NCI-H2081 (cell line): ENCODE measurements at places on chromosomes 16 and 17.

DNA sequence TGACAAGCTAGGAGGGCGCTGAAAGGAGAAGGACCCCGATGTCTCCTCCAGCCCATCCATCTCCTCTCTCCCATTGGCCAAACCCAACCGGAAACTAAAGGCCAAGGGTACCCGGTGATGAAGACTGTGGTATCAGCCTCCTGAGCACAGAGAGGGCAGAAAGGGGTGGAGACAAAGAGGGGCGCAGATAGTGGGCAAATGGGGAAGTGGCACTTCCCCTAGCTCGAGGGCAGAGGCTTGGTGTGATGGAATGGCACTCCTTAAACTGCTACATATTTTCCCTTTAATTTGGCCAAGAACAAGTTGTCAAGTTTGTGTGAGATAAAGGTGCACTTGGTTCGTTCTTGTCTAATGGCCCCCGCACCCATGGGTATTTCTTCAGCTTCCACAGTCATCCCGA lies 27.8 kb downstream of the IL4R start:
- DNase-seq, result no peak

DNA sequence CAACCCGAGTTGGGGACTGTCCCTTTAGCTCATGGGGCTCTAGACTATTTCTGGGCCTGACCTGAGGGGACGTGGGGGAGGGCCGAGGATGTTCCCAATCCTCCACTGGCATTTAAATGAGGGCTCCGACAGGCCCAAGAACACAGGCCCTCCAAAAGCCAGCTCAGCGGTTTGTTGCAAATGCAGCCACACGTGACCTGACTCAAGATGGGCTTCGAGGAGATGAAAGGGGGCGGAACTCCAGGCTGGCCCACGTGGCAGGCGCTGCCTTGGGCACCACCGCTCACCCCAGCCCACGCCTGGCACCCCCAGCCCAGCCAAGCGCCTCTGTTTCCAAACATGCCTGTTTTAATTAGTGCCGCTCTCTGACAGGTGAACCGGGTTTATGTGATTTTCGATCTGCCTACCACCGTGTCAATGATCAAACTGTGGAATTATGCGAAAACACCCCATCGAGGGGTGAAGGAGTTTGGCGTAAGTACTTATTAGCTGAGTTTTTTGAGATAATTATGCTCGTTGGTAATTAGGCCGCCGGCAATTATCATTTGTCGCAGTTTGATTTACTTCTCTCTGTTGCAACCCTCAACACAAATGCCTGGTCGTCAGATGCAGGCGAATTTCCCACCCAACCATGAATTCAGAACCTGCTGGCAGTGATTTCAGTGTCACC lies 226.7 kb downstream of the KATNIP start:
- DNase-seq, result no peak

GRCh38 chr17:17877529-17878358 lies 41.0 kb upstream of the SREBF1 start:
- peak; percentile 69 for DNase-seq

DNA sequence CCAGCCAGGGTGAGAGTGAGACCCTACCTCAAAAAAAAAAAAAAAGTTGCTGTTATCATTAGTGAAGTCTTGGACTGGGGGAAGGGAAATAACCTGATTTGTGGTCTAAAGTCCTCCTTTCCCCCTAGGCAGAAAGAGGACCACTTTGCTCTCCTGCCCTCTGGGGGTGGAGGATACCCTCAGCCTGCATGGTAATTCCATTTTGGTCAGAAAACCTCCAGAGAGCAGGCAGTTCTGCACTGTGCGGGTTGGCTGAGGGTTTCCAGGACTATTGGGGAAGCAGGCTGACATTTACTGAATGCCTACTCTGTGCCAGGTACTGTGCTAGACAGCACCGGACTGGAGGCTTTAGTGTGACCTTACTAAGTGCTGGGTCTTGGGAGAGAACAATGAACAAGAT lies 2.6 kb downstream of the ADAP2 start:
- DNase-seq, result no peak

DNA sequence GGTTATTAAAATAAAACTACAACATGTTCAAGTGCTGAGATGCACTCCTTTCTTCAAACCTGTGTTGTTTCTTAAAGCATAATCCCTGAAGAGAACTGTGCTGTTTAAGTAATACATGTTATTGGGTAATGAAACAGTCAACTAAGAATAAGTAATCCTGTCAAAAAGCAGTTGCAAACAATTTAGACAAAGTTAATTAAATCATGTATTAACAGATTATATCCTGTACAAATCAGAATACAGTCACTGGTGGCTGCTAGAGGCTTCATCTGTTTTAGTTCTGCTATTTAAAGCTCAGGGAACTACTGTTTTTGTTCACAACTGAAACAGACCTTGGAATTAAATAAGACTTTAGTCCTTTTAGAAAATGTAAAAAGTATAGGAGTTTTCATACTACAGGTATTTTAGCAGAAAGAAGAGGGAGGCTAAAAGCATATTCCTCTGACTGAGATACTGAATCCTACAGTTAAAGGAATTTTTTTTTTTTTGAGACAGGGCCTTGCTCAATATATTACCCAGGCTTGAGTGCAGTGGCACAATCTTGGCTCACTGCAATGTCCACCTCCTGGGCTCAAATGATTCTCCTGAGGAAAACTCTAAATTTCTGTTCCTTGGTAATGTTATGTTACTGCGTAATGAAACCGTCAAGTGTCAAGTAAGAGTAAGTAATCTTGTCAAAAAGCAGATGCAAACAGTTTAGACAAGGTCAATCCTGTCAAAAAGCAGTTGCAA lies 27.3 kb upstream of the ITGA2B start:
- no peak for DNase-seq

GRCh38 chr16:86958423-86958822 lies 358.8 kb downstream of the C16orf95 start:
- no peak for DNase-seq

DNA sequence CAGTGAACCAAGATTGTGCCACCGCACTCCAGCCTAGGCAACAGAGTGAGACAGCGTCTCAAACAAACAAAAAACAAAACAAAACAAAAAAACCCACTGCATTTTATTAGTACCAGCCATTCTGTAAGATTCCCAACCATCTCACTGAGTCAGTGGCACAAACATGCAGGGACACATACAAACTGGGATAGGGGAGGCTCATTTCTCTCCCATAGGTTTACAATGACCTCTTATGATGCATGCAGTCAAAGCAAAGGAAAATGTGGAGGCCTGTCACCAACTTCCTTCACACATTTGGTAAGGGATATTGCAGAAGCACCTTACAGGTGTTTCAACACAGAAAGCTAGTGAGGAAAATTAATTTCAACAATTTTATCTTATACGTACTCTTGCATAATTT lies 12.4 kb upstream of the STRADA start:
- no peak for DNase-seq

GRCh38 chr16:73050201-73051099 lies 2.5 kb upstream of the ZFHX3 start:
- no peak for DNase-seq

GRCh38 chr17:58308173-58308984 lies 20.2 kb downstream of the TSPOAP1 start:
- DNase-seq, result no peak

DNA sequence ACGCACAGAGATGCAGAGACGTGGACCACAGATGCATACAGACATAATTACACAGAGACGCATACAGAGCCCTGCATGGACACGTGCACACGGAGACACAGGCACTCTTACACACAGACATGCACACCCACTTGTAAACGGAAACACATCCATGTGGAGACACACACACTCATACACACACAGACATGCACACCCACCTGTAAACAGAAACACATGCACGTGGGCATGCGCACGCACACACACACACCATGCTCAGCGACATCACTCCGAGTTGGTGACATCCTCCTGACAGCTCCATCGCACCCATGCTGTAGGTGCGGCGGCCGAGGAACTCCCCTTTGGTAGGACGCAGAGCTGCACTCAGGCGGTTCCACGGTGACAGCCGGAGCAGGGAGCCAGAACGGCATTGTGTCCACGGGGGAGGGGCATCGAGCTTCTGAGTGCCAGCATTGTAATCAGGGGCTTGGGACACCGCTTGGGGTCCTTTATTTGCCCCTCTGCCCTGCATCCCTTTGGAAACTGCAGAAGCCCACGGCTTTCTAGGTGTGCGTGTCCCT lies 233.5 kb downstream of the RBFOX3 start:
- DNase-seq, result no peak

DNA sequence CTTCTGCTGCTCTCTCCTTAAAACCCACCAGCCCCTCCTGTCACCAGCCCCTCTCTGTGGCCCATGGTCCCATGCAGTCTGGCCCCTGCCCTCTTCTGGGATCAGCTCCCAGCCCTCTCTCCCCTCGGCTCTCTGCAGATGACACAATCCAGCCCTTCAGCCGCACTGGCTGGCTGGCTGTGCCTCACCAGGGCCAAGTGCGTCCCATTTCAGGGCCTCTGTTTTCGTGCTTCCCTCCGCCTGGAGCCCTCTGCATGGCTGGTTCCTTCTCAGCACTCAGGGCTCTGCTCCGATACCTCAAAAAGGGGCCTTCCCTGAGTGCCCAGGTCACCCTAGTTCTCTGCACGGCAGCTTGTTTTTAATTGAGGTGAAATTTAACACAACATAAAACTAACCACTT lies 124.3 kb downstream of the SOCS1 start:
- no peak for DNase-seq

GRCh38 chr16:90033387-90033786 lies 14.1 kb upstream of the DBNDD1 start:
- no peak for DNase-seq

DNA sequence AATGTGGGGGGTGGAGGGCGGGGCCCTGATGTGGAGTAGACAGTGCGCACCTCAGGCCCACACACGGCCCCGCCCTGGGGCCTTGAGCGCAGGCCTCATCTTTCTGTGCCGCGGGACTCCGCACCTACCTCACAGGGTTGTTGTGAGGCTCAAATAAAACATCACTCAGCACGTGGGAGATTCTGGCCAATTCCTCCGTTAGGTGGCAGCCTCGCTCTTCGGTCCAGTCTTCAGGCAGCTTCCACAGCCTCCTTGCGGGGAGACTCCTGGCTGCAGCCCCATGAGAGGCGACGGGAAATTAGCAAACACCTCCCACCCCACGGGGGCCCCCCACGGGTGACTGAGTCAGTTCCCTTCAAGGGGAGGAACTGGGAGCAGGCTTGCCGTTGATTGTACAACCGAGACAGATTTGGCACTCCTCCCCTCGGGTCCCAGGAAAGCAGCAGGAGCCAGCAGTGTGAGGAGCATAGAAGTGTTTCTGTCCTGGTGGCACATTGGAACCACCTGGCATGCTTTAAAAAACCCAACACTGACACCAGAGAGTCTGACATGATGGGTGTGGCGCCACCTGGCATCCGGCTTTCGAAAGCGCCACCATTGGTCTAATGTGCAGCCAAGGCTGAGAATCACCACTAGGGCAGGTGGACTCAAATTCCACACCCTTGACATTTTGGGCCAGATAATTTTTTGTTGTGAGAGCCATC lies 7.6 kb downstream of the MRM1 start:
- DNase-seq, result peak; percentile 87

DNA sequence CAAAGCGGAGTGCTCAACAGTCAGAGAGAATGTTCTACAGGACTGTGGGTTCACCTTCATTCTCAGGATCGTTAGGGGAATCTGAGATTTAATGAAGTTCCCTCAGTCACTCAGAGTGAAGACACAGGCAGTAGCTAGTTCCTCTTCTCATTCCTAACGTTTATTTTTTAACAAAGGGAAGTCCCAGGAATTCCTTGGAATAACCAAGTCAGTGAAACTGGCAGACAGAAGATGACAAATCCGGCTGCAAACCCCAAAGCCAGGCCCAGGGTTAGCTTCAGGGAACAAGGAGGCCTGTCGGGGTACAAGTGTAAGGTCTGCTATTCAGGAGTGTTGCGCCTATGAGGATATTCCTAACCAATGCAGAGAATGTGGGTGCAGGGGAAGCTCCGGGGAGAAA lies 42.0 kb downstream of the COTL1 start:
- DNase-seq, result no peak

- peak; percentile 6 for DNase-seq
Observed at GRCh38 chr16:1054660-1055556, 17.6 kb upstream of the SSTR5 start.

- no peak for DNase-seq
Observed at GRCh38 chr17:9226794-9227135, 205.5 kb downstream of the NTN1 start.

GRCh38 chr17:48553826-48554225 lies 8.9 kb upstream of the HOXB2 start:
- DNase-seq, result no peak

DNA sequence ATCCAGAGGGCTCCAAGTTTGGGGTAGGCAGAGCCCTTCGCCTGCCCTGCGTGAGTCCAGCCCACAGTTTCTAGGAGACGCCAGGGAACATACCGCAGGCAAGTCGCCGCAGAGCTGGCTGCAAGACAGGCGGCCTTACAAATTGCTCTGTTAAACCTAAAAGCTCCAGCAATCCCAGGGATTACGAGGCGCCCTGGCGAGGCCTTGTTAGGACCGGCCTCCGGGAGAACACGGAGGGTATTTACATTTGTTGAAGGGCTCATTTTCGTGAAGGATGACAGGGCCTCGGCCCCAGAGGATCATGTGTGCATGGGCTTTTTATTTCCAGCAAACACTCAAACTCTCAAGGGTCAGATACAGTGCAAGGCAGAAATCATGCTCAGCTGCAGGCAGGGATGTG lies 77.6 kb upstream of the FOXF1 start:
- no peak for DNase-seq

DNA sequence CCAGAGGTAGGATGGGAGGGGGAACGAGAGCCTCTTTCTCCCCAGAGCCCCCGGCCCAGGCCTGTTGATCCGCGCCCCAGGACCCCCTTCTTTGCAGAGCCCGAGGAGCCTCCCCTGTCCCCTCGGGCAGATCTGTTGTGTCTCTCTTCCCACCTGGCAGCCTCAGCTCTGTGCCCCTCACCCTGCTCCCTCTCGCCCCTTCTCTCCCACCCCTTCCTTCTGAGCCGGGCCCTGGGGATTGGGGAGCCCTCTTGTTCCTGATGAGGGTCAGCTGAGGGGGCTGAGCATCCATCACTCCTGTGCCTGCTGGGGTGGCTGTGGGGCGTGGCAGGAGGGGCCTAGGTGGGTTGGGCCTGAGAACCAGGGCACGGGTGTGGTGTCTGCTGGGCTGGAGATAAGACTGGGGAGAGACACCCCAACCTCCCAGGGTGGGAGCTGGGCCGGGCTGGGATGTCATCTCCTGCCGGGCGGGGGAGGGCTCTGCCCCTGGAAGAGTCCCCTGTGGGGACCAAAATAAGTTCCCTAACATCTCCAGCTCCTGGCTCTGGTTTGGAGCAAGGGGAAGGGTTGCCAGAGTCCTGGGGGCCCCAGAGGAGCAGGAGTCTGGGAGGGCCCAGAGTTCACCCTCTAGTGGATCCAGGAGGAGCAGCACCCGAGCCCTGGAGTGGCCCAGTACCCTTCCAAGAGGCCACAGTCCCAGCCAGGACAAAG lies 65.4 kb downstream of the MRC2 start:
- DNase-seq, result no peak

GRCh38 chr16:68076560-68076959 lies 8.6 kb upstream of the NFATC3 start:
- no peak for DNase-seq
